Astrocyte (in vitro differentiated cells and primary cell): ENCODE measurements at places on chromosomes 5 and 9. TPM values are rescaled to one million over a fixed set of nuclear protein-coding genes. Genes with fewer than 3 reads are reported as not detected.

The NOP16 gene
- 39.3 and 46.3 TPM in 2 replicates for total RNA-seq

DNA sequence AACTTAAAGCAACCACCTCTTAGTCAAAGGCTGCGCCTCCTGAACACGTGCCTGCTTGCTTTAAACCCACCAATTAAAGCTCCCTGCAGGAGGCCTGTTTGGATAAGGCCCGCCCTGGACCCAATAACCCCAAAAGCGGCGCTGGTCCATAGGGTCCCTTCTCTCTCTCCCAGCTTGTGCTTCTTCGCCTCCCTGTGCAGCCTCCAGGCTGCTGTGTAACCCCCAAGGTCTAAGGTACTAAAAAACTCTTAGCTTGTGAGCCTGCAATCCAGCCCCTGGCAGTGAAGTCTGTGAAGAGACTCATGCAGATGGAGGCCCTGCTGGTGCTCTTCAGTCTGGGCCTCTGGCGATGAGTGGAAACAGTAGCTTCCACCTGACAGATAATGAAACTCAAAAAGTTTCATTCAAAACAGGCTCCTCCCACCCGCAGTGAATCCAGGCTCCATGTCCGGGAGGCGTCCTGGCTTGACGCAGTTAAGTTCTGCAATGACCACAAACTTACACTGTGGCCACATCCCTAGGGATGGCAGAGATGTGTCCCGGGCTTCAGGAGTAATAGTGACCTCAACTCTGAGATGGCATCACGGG, 97.3 kb downstream of the PRRT1B start:
- DNase-seq: no peak

GRCh38 chr9:34985311-34985899, 4.1 kb upstream of the DNAJB5 start:
- DNase-seq: peak; percentile 19

The OR1L8 gene
- not detected in 2 replicates for total RNA-seq

GRCh38 chr9:86734771-86735170, 212.5 kb downstream of the GAS1 start:
- peak; percentile 84 for DNase-seq

DNA sequence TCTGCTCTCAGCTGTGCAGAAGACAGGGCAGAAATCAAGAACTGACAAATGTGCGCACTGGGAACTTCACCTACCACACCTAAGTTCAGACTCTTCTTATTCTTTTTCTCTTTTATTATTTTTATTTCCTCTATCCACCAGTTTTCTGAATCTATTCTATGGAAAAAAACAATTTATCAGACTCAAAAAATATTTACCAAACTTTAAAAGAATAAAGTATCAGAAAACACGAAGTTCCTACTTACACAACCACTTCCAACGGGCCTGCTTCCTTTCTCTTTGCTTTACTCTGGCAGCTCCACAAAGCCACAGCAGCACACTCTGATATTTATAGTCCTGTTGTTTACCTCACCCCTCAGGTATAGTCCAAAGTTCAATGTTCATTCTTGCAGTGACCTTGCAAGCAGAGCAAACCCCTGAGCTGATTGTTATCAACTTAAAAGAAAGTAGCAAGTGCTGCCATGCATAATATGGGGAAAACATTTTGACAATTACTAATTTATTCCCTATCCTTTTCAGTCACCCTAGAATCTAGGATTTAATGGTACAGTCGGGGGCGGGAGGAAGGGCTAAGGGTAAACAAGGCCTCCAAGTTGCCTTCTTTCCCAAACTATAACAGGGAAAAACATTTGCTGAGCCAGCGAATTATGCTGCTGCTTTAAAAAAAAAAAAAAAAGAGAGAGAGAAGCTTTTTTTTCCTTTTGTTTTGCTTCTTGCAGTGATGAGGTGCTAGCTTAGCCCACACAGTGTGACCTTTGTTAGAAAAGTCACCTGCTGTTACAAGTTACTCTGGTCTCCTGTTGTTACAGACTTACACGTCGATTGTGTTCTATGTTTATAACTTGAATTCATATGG, at the start of gene SELENOP:
Gene SELENOP, minus strand, starts transcription at position 302 of the 856 bp plus-strand sequence. CDS start 3,539 bp downstream, outside the sequence.
- no peak for DNase-seq

The FCHO2 gene
- 15.6 and 20.7 TPM in 2 replicates for total RNA-seq

- DNase-seq: peak; percentile 94
Observed at GRCh38 chr5:168851902-168852321, 272.7 kb upstream of the PANK3 start.

- DNase-seq: peak; percentile 8
Observed at GRCh38 chr5:66769839-66770617, 173.8 kb downstream of the MAST4 start.

The SPINK7 gene
- total RNA-seq: not detected in 2 replicates

DNA sequence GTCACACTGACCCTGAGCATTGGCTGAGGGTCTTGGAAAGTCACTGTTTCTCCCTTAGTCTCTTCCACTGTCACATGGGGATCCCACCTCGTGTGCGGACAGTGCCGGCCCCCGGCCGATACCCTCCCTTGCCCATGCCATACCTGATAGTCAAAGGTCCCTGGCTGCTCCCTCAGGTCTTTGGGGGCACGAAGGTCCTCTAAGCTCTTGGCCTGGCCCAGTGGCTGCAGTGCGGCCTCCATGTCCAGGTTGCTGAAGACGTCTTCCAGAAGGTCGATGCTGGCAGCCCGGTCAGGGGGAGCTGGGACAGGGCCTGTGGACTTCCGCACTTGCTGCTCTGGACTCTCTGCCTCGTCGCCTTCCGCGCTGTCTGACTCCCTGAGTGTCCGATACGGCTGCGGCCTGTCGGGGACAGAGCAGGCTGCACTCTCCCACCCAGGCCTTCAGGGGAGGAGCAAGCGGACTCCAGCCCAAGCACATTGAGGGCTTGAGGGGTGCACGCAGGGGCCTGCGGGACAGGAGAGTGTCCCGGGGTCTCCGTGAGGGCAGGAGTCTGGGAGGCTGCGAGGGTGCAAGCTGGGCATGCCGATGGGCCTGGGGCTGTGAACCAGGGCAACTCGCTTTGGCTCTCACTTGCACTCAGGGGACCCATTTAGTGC, 27.6 kb downstream of the CRB2 start:
- no peak for DNase-seq

DNA sequence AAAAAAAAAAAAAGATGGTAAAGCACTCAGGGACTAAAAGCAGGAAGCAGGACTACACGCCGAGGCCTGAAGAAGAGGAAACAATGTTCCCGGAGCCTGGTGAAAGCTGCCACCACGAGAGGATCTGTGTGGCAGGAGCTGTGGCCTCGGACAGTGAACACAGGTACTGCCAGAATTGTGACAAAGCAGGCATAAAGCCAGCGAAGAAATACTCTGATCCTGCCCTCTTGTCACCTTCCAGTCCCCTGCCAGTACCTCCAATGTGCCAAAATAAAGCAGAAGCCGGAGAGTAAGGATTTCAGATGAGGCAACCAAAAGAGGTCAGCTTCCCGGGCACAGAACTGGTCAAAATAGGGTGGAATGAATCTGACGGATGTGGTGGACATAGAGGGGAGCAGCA, 211.5 kb upstream of the TARS1 start:
- no peak for DNase-seq

GRCh38 chr5:44885903-44886302, 77.2 kb downstream of the MRPS30 start:
- peak; percentile 51 for DNase-seq

DNA sequence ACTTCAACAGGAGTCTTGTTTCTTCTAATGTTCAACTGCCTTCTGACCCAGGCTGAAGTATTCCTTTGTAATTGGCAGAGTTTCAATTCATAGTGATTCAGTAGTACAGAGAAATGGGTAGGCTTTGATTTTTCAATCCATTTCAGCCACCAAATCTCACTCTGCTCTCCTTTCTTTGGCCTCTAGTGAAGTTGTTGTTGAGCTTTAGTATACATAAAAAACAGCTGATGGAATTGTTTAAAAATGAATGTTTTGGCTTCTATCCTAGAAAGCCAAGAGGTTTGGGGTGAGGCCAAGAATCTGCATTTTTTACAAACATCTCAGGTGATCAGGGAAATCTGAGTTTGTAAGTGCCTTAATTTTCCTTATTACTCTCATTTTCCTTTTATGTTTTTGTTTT, 182.9 kb upstream of the MAP1B start:
- peak; percentile 21 for DNase-seq

- DNase-seq: peak; percentile 57
Observed at GRCh38 chr9:126411225-126411947, 84.8 kb downstream of the MVB12B start.

The TMC1 gene
- total RNA-seq: 0.10 TPM in 1 of 2 replicates, not detected in the other

GRCh38 chr5:113218906-113219517, 215.8 kb downstream of the TSSK1B start:
- DNase-seq: no peak
